ENCODE measurements at places on chromosomes 1 and 21.

- no peak for DNase-seq
- no peak overlapping the region for H3K27ac ChIP-seq
- H3K27me3 ChIP-seq: peaks cover 13% of the 10 kb centered on the region
- H3K4me1 ChIP-seq: peaks cover 8% of the 10 kb centered on the region
- H3K4me3 ChIP-seq: no peak overlapping the region
- H3K36me3 ChIP-seq: no peaks in the 10 kb centered on the region
These were observed 3.8 kb upstream of the RRP15 start for GRCh38 chr1:218281285-218281684.

DNA sequence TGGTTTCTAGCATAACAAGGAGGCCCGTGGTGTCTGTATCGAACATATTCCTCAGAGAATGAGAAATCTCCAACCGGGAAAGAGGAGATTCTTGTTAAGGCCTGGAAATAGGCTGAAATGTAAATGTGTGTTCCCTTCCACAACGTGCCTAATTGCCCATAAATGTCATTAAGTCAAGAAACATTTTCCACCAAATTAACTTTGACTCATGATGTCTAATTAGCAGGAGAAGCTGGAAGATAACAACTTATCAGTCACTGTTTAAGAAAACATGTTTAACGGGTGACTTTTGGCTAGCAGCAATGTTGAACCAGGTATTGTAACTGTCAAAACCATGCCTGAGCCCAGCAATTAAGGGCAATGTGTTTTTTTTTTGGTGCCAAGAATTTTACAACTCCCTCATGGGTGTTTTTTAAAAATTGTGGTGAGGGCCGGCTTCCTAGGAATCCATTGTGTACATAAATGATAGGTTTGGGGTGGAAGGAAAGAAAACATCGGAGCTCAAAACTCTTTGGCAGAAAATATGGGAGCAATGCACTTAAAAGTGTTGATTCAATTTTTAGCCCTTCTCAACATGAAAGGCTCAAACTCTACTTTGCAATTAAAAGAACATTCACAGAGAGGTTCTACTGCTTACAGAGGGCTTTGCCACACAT lies 67.0 kb downstream of the OLIG1 start:
- no peak overlapping the region for H3K27ac ChIP-seq
- no peak for DNase-seq
- H3K4me3 ChIP-seq: no peak overlapping the region
- peaks cover 61% of the 10 kb centered on the region for H3K27me3 ChIP-seq

DNA sequence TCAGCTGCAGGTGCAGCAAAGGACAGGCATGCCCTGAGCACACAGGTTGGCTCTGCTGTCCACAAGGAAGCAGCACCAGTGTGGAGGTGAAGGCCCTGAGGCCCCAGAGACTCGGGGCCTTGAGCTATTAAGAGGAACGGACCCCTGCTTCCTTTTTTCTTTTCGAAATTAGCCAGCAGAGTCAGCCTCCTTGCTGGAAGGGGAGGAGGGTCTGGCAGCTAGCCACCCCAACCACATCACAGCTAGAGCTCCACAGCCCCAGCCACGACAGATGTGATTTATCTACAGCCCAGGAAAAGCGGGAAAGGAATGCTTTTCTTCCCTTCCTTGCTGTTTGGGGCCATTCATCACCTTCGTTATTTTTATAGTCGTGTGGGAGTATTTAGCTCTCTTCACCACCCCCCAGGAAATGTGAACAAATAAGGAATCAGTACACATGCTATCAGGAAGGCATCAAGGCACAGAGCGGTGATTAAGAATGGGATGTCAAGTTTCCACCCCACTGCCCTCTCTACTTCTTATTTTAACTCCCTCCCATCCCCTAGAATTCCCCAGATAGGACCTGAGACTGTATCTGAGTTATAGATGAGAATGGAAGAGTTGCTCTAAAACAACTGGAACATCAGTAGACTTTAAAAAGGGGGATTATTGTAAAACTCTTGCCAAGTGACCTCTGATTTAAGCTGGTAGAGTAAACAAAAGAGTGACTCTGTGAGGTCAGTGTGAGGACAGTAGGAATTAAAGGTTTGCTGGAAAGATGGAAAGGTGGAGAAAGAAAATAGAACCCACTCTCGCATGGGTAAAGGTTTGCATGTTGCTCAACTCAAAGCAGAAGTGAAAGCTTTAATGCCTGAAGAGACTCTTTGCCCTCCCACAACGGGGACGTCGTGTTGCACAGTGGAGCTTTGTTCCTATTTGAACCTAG lies 224.7 kb upstream of the GJB5 start:
- peaks cover 33% of the 10 kb centered on the region for H3K27me3 ChIP-seq
- peaks cover 12% of the 10 kb centered on the region for H3K4me1 ChIP-seq
- DNase-seq: no peak
- no peaks in the 10 kb centered on the region for H3K36me3 ChIP-seq

- no peak overlapping the region for H3K27ac ChIP-seq
- H3K36me3 ChIP-seq: peaks cover 63% of the 10 kb centered on the region
- H3K27me3 ChIP-seq: no peaks in the 10 kb centered on the region
These were observed 27.6 kb upstream of the B3GALT2 start for GRCh38 chr1:193213998-193214397.

DNA sequence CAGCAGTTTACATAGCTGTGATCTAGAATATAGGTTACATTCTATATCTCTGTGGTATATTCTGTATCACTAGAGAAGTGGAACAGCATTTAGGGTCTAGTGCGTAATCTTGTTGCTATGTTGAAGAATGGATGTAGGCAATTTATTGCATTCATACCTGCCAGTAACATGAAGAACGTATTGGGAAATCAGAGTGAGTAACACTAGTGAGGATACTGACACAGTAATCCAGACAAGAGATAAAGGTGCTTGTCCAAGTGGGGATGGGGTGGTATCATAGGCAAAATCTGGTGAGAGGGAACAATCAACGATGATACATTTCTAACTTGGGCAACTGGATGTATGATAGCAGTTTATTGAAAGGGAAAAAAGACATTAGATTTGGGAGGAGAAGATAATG lies 9.8 kb downstream of the PPP2R5A start:
- no peak for DNase-seq
- peaks cover 3% of the 10 kb centered on the region for H3K36me3 ChIP-seq
- no peaks in the 10 kb centered on the region for H3K27me3 ChIP-seq
- H3K4me3 ChIP-seq: no peak overlapping the region
- H3K4me1 ChIP-seq: peaks cover 24% of the 10 kb centered on the region

- H3K4me3 ChIP-seq: no peak overlapping the region
- H3K27me3 ChIP-seq: no peaks in the 10 kb centered on the region
- H3K4me1 ChIP-seq: no peaks in the 10 kb centered on the region
- peak overlapping the region; percentile 53 for H3K27ac ChIP-seq
- DNase-seq: no peak
These were observed 108.9 kb downstream of the PEX14 start for GRCh38 chr1:10583641-10584040.

DNA sequence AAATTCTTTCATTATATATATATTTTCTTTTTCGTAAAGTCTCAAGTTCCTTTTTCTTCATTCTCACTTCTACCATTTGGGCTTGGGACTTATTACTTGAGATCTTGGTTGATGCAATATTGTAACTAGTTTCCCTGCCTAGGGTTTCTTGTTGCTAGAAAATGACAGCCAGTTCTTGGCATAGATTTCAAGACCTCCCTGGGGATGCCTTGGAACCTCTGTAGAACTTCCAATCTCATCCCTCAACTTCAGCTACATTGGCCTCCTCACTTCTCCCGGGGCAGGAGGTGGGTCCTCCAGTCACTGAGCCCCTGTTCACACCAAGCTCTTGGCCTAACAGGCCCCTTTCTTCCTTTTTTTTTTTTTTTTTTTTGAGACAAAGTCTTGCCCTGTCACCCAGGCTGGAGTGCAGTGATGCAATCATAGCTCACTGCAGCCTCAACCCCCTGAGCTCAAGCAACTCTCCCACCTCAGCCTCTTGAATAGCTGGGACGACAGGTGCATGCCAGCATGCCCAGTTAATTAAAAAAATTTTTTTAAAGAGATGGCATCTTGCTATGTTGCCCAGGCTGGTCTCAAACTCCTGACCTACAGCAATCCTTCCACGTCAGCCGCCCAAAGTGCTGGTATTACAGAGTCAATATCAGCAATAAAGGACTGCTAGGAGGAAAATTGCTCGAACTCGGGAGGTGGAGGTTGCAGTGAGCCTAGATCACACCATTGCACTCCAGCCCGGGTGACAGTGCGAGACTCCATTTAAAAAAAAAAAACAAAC lies 33.1 kb downstream of the MAP3K7CL start:
- no peak for DNase-seq
- no peaks in the 10 kb centered on the region for H3K27me3 ChIP-seq
- peaks cover 5% of the 10 kb centered on the region for H3K4me1 ChIP-seq

DNA sequence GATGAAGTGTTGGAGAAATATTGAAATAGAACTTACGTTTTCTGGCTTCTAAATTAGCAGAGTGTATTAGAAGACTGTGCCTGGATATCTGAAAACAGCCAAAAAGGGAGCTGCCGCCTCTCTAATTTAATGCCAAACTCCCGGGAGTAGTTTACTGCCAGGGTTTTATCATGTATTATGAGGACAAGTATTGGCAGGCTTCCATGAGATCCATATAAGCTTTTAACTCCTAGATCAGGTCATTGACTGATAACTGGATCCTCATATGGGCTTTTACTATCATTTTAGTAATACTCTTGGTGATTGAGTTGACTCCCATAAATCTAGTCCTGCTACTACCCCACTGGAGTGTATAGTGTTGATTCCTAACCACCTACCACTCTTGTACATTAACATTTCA lies 178.4 kb upstream of the CXADR start:
- no peaks in the 10 kb centered on the region for H3K27me3 ChIP-seq
- no peak for DNase-seq
- H3K27ac ChIP-seq: no peak overlapping the region
- no peaks in the 10 kb centered on the region for H3K36me3 ChIP-seq
- no peak overlapping the region for H3K4me3 ChIP-seq

GRCh38 chr21:39452207-39452969 lies 618 bp downstream of the SH3BGR start:
- H3K4me1 ChIP-seq: peaks cover 14% of the 10 kb centered on the region
- H3K36me3 ChIP-seq: no peaks in the 10 kb centered on the region
- no peak for DNase-seq
- no peak overlapping the region for H3K4me3 ChIP-seq
- H3K27me3 ChIP-seq: no peaks in the 10 kb centered on the region

- H3K36me3 ChIP-seq: peaks cover 2% of the 10 kb centered on the region
- H3K27ac ChIP-seq: peak overlapping the region; percentile 89
- H3K27me3 ChIP-seq: no peaks in the 10 kb centered on the region
- peak overlapping the region; percentile 97 for H3K4me3 ChIP-seq
- H3K4me1 ChIP-seq: peaks cover 59% of the 10 kb centered on the region
These were observed 3.1 kb downstream of the ATP1A1 start for GRCh38 chr1:116375887-116376728.

DNA sequence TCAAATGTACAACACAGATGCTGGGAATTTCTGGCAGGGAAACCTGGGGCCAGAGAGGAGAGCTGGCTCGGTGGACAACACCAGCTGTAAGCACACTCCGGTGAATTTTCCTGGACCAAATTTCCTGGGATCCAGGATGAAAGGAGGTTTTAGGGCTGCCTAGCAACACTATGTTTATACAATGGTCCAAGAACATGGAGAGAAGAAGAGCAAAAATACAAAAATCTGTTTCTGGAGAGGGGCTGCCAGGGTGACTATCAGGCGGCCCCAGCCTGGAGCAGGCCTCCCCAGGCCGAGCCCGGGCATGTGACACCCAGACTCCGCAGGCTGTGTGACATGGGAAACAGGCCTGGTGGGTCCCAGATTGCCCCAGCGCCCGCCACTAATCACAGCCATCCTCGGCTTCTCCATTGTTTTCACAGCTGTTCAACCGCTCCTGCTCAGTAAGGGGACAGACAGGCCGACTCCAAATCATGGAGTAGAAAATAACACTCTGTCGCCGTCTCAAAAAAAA lies 336.0 kb upstream of the NFIA start:
- no peak overlapping the region for H3K27ac ChIP-seq
- no peaks in the 10 kb centered on the region for H3K27me3 ChIP-seq
- H3K4me3 ChIP-seq: peak overlapping the region; percentile 45
- H3K36me3 ChIP-seq: peaks cover 4% of the 10 kb centered on the region
- no peak for DNase-seq

DNA sequence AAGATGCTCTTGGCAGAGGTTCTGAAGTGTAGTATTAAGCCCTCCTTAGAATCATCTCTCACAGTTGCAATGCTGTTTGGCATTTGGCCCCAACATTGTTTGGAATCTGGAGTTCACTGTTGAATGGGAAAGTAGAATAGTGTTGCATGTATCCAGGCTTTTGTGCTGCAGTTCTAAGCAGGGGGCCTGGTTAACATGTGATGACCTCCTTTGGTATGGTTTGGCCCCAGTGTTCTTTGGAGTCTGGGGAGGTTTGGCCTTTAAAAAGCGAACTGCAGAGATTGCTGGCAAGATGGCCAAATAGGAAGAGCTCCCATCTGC lies 61.8 kb upstream of the PLD5 start:
- no peak overlapping the region for H3K4me3 ChIP-seq
- no peak for DNase-seq
- peaks cover 7% of the 10 kb centered on the region for H3K27me3 ChIP-seq
- H3K27ac ChIP-seq: no peak overlapping the region

- peaks cover 57% of the 10 kb centered on the region for H3K4me1 ChIP-seq
- no peak for DNase-seq
- H3K4me3 ChIP-seq: no peak overlapping the region
- no peaks in the 10 kb centered on the region for H3K36me3 ChIP-seq
These were observed 59.5 kb downstream of the AGPAT3 start for GRCh38 chr21:43924421-43925095.

DNA sequence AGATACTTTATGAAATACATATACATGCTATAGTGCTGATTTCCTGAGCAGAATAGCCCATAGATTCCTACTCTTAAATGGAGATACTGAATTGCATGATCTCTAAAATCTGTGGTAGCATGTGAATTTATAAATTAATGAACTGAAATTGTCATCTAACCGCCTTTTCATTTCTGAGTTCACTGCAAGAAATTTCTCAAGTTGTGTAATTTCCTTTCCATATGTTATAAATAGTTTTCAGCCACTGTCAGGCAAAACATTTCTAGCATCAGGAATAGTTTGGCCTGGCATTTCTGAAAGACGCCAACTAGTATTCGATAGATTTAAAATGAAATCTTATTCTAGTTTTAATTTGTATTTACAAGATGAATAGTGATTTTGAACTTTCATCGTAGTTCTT lies 310.1 kb downstream of the USH2A start:
- H3K4me3 ChIP-seq: no peak overlapping the region
- no peak for DNase-seq
- H3K27ac ChIP-seq: no peak overlapping the region
- H3K4me1 ChIP-seq: no peaks in the 10 kb centered on the region
- H3K36me3 ChIP-seq: no peaks in the 10 kb centered on the region

DNA sequence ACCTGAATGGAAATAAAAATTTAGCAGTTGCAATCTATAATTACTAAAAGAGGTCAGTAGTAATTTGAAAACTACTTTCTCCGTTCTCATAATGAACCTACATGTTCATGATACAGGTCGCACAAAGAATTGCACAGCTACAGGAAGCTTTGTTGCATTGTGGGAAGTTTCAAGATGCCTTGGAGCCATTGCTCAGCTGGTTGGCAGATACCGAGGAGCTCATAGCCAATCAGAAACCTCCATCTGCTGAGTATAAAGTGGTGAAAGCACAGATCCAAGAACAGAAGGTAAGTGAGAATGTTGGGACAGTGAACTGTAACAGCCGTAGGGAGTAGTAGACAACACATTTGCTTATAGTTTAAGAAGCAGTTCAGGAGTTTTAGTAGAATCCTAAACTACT lies 68.8 kb upstream of the BMP8A start:
- H3K4me1 ChIP-seq: peaks cover 10% of the 10 kb centered on the region
- no peaks in the 10 kb centered on the region for H3K27me3 ChIP-seq

All from type B pancreatic cell (in vitro differentiated cells).